ENCODE measurements at places on chromosomes 2 and 18.

DNA sequence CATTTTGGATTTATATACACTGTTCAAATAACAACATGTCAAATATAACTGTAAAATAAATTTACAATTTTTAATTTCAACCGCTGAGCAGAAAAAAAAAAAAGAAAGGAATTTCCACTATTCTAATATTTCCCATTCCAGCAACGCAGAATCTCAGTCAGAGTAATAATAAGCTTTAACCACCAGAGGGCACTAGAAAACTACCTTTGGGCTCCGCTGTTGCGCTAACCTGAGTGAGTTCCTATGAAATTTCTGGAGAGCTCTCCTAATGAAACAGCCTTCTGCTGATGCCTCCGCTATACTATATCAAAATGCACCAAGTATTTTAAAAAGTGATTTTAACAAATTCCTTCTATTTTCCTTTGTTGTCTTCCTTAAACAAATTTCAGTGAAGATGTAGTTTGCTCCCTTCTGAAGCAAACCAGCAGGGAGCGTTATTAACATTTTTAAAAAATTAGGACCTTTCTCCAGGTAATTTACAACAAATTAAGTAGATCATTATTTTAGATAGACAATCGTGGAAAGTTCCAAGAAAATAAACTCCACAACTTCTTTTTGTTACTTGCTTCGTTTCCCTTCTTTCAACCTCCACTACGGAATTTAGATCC lies 23.0 kb downstream of the ERMN start:
- no peak for DNase-seq

DNA sequence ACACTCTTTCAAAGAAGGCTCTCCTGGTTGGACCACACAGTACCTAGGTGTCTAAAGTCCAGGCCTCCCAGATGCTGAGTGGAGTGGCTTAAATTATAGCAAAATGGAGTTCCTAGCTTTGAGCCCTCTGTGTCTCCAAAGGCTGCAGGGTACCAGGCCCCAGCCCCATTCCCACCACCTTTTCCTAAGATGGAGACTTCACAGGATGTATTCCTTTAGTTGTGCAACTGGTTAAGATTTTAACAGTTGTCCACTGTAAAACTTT lies 4.9 kb downstream of the SMAD7 start:
- DNase-seq = no peak

GRCh38 chr2:206198677-206199076 lies 39.0 kb downstream of the EEF1B2 start:
- DNase-seq = no peak

DNA sequence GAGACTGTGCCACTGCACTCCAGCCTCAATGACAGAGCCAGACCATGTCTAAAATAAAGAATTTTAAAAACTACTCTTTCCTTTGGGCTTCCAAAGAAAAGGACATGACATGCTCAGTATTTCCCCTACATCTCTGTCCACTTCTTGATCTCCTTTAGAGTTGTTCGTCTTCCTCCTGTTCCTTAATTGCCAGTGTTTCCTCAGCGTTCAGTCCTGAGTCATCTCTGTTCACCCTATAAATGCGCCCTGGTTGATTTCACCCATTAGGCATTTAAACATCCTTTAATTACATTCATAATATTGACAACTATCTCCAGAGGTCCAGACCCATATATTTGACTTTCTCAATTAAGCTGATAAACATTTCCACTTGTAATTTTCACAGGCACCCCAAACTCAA lies 64.0 kb downstream of the AAK1 start:
- DNase-seq = no peak

GRCh38 chr18:54090856-54091255 lies 133.6 kb downstream of the MBD2 start:
- DNase-seq = no peak

DNA sequence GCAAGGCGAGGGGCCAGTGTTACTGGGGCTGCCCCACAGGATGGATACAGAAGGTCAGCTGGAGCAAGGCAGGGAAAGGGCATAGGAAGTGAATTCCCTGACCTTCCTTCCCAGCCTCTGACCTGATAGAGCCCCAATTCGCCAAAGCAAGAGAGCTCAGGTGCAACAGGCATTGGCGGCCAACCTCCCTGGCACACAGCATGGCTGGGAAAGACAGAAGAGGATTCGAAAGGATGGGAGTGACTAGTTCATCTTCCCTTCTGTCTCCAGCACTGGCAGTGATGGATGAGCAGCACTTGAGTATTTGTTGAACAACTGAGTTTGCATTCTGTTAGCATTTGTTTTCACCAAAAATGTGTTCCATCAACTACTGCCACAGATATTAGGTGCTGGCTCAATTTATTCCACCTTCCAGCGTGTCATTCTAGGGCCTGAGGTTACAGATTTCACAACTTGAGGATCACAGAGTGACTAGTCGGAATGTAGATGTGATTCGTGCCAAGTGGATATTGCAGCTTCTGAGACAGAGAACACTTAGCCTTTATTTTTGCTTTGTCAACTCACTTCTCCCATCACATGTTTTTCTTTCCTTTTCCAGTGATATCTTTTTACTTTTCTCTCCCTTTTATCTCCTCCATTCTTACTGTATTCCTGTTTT lies 6.2 kb downstream of the COPS8 start:
- no peak for DNase-seq

GRCh38 chr2:240441326-240441992 lies 6.0 kb downstream of the GPC1 start:
- no peak for DNase-seq

GRCh38 chr2:119823734-119824334 lies 64.1 kb downstream of the PTPN4 start:
- no peak for DNase-seq

GRCh38 chr2:151051574-151052220 lies 210.0 kb downstream of the RBM43 start:
- peak; percentile 19 for DNase-seq

GRCh38 chr2:240522406-240522805 lies 35.4 kb downstream of the ANKMY1 start:
- no peak for DNase-seq

DNA sequence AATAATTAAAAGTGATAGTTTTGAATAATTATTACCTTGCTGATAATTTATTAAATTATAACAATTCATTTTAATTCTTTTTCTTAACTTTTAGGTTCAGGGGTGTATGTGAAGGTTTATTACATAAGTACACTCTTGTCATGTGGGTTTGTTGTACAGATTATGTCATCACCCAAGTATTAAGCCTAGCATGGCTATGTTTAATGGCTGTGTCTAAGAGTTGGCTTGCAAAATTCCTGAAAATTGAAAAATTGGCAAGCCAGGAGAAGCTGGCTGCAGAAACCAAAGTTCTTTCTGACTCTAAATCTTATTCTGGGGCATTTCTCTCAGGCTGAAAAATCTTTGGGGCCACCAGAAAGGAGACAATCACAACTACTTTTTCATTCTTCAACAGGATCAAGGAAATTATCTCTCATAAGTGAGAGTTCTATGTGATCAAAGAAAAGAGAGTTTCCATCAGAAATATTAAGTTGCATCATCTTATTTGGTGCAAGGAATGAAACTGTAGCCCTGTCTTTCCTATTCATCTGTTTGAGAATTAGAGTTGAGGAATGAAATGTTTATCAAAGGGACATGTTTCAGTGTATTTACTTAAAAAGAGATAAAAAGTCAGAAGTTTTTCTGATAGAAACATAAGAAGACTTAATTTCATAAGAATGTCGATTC lies 412.1 kb upstream of the CDH2 start:
- no peak for DNase-seq

- no peak for DNase-seq
These were observed 20.0 kb upstream of the CAVIN2 start for GRCh38 chr2:191866675-191867506.

DNA sequence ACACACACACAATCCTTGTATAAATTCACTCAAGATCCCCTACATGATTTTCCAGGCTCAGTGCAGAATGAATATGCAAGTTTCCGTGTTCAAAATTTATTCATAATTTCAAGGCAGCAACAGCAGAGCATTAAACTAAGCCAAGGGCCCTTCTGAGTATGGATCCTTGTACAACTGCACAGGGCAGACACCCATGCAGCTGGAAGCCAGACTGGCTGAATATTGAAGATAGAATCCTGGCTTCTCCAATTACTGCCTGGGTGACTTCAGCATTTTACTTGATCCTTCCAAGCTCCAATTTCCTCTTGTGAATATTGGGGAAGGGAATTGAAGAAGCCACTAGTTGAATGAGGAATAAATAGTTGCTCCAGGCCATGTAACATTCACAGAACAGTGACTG lies 267.9 kb upstream of the REG3G start:
- no peak for DNase-seq

GRCh38 chr2:64157792-64158191 lies 13.6 kb upstream of the PELI1 start:
- DNase-seq = no peak

GRCh38 chr2:97857553-97857952 lies 138.2 kb downstream of the TMEM131 start:
- DNase-seq = no peak

GRCh38 chr2:28621172-28622100 lies 125.6 kb downstream of the PLB1 start:
- DNase-seq = peak; percentile 63

DNA sequence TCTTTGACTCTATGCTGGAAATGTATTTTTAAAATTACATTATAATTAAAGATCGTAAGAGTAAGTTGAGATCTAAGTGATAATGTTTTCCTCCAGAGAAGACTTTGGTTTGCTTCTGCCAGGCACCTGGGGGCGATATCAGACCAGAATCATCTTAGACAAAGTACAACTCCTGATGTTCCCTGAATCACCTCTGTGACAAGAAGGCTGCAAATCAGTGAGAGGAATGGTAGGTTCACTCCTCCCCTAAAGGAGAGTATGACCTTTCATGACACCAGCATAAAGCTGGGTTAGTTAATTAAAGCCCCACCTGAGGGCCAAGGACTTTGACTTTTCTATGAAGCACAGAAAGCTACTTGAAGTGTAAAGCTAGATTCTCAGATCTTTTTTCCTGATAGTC lies 114.4 kb upstream of the DTNA start:
- DNase-seq = no peak

DNA sequence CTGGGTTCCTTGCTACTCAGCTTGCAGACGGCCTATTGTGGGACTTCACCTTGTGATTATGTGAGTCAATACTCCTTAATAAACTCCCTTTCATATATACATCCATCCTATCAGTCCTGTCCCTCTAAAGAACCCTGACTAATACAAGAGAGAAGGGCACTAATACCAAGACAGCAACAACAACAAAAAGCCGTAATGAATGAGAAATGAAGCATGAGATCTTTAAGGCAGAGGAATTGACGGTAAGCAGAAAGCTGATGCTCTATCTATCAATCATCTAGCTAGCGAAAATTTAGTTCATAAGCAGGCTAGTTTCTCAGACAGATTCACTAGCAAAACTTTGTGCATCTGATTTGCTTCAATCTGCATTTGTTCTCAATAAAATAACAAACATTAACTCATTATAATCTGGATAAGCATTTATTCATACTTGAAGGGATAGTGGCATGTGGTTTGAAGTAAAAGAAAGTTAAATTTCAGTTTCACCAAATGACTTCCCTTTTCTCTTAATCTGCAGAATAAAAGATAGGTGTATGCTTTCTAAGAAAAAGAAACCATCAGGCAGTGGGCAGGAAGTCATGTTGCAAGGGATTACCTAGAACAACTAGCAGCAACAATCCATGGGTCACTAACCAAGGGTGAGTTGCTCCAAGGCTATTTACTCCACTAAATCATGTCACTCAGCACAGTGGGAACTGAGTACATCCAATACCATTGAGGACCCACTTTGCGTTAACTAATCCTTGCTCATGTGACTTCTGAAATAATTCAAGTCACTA lies 376.5 kb downstream of the TMEM182 start:
- no peak for DNase-seq

Data from activated T-cell treated with anti-CD3 and anti-CD28 coated beads, Interleukin-2, amount 50 U/mL, for 48 hours (primary cell).